ENCODE measurements at places on chromosomes 1 and 21.

GRCh38 chr1:85230305-85230977, 29.0 kb downstream of the C1orf52 start:
- no peak for DNase-seq

DNA sequence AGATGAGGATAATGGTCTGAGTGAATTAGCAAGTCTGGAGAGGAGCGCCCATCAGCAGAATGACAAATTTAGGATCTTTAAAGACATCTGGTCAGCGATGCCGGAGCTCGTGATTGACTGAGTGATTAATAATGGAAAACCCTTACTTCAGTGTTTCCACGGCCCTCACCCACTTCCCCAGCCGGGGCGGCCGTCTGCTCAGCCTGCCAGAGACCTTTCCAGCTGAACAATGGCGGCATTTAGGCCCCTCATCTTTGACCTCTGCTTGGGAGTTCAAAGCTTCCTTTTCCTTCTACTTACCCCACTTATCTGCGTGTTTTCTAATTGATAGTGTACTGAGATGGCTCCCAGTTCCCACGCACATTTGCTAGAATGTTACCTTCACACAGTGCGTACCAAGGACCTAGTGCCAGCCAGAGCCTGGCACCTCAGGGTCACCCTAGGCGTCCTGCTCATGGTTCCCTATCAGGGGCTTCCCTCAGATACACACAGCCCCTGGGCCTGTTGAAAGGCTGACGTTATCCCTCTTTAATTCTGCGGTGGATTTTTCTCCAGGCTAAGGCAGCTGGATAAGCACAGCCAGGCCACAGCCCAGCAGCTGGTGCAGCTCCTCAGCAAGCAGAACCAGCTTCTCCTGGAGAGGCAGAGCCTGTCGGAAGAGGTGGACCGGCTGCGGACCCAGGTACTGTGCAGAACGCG, 232.8 kb downstream of the SDCCAG8 start:
- DNase-seq, result no peak

DNA sequence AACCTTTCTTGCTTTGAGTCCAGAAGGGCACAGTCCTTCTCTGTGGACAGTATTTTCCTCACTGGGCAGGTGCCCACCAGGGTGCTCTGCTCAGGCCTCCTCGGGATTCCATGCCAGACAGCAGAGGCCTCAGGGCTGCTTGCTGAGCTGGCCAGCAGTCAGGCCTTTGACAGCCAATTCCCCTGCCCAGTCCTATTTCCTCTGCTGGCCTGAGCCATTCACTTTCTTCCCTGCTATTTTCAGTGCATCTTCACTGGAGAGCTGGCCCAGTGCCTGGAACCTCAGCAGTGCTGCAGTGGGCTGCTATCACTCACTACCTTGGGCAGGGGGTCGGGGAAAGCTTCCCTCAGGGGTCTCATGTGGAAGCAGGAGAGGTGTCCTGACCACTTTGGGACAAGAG, 33.2 kb downstream of the KCNA10 start:
- no peak for DNase-seq

GRCh38 chr1:39322431-39322830, 117.9 kb downstream of the MACF1 start:
- DNase-seq, result no peak

- no peak for DNase-seq
Observed at GRCh38 chr21:42347601-42348327, 3.0 kb downstream of the TFF2 start.

Measured in astrocyte of the cerebellum (primary cell).